ENCODE measurements at places on chromosomes 4 and X.
A peak's percentile ranks its signal among the peaks of the same experiment; 100 is the strongest.

GRCh38 chr4:152028131-152028530 lies 267.3 kb upstream of the GATB start:
- no peak for DNase-seq

DNA sequence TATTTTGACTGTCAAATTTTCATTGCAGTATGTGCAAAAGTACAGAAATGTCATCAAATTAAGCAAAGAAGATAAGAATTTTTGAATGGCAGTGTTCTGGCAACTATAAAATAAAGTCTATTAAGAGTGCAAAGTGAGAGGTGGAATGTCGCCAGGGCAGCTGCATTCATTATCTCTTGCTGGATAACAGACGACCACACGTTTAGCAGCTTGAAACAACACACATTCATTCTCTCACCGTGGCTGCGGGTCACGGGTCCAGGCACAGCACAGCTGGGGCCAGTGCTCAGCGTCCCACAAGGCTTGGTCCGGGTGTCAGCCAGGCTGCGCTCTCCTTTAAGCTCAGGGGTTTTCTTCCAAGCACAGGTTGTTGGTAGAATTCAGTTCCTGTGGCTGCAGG lies 113.9 kb downstream of the GPR143 start:
- no peak for DNase-seq

- DNase-seq = no peak
These were observed 234.7 kb downstream of the DKK2 start for GRCh38 chr4:106801386-106801785.

- no peak for DNase-seq
These were observed 16.1 kb upstream of the HPF1 start for GRCh38 chr4:169773889-169774288.

DNA sequence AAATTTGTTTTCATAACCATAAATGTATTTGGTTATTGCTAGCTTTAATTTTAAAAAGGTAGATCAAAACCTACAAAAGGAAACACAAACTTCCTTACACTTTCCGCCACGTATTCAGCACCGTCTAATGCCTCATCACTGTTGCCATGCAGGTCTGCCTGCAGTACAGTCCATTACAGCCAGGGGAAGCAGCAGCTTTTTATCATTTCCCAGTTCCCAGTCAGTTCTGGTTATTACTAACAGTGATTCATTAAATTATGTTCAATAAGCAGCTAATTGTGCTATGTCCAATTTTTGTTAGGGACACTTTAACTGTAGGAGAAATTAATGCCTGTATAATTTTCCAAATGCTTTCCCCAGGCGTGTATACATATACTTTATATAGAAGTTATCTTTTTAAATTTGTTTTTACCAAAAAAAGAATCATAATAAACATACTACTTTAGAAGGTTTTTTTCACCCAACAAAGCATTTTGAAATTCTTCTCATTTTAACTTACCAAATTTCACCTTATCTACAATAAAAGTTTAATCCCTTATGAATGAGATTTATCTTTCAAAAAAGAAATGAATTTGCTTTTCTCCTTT lies 93.3 kb downstream of the ANXA3 start:
- no peak for DNase-seq

DNA sequence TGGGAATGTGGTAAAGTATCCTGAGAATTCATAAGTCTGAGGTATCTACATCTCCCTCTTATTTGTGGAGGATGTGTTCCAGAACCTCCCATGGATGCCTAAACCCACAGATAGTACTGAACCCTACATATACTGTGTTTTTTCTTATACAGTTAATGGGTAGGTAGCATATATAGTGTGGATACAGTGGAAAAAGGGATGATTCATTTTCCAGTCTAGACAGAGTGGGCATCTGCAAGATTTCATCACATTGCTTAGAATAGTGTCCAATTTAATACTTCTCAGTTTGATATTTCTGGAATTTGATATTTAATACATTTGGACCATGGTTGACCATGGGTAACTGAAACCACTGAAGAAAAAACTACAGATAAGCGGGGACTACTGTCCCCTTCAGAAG lies 155.0 kb upstream of the ANKRD50 start:
- DNase-seq = no peak

DNA sequence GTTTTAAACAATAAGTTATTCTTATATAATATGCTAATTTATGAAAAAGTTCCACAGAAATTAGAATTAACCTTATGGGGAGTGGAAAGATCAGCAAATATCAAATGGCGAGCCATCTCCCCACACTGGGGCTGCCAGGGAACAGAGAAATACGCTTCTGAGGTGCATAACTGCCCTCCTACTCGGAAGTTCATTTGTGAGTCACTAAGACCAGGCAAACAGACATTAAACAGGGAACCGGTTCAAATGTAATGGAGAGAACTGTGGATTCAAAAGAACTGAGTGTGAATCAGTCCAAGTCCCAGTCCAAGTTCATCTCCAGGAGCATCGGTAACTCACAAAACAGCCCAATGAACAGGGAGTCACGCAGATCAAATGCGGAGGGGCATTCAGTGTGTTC lies 11.4 kb upstream of the S100G start:
- no peak for DNase-seq

- DNase-seq = peak; percentile 52
These were observed 373.6 kb upstream of the MAGEB2 start for GRCh38 chrX:29841750-29842149.

DNA sequence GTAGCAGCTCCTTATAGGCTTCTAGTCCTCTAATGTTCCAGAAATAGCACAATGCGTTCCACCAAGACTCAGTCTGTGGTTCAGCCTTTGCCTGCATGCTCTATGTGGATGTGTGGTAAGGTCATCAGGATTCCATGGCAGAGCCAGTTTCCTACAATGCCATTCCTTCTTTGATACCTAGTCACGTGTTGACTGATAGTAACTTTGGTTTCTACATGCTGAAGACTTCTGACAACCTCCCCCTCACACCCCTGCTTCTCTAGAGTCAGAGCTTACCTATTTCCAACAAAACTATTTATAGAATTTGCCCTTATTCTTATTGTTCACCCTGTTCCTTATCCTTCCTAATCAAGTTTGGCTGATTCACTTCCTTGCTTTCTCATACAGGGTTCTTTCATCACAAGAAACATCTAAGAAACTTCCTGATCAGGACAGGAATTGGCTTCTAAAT lies 81.1 kb downstream of the CT47B1 start:
- no peak for DNase-seq

DNA sequence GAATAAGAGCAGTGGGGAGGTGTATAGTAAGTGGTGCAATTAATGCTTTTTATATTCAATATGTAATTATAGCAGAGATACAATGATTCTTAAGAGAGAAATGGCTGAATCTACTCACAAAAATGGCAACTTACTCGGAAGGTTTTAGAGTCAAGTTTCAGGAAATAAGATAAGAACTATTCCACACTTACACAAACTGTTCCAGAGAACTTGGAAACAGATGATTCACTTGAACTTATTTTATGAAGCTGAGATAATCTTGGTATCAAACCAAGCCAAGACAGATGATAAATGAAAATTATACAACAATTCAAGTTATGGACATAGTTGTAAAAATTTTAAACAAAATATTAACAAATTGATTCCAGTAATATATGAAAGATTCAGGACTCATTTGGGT lies 311.3 kb upstream of the HS3ST1 start:
- no peak for DNase-seq

DNA sequence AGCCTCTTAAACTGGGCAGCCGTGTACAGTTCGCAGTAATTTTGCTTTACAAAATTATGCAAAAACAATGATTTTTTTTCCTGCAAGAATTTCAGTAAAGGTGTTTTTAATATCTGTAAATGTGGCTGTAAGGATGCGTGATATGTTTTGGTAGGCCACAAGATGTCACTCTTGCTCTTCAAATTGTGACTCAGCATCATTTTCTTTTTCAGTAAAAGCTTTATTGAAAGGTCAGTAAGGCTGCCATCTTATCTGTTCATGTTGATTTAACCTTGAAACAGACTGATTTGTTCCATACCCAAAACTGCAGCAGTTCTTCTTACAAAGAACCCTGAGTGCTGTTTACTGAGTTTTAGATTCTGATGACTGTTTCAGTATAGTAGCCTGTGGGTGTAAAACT lies 39.9 kb downstream of the TXLNG start:
- peak; percentile 39 for DNase-seq

DNA sequence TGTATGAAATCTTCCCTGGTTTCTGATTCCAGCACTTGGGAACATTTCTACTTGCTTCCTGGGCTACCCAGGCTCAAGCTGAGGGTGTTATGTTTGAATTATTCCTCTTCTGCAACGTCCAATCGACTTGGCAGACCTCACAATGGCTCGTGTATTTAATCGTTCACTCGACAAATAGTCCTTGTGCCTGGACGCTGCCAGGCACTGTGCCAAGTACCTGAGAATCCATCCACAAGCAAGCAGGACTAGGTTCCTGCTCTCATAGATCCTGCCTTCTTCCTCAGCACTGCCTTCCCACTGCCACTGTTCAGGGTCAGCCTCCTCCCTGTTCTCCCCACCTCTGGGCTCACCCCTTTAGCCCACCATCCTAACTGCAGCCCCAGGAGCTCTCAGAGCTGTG lies 113.3 kb downstream of the EFNB1 start:
- no peak for DNase-seq

- DNase-seq = no peak
These were observed 129.7 kb downstream of the HS3ST1 start for GRCh38 chr4:11299016-11299415.

- no peak for DNase-seq
These were observed 98.0 kb downstream of the AMMECR1 start for GRCh38 chrX:110219920-110220319.

DNA sequence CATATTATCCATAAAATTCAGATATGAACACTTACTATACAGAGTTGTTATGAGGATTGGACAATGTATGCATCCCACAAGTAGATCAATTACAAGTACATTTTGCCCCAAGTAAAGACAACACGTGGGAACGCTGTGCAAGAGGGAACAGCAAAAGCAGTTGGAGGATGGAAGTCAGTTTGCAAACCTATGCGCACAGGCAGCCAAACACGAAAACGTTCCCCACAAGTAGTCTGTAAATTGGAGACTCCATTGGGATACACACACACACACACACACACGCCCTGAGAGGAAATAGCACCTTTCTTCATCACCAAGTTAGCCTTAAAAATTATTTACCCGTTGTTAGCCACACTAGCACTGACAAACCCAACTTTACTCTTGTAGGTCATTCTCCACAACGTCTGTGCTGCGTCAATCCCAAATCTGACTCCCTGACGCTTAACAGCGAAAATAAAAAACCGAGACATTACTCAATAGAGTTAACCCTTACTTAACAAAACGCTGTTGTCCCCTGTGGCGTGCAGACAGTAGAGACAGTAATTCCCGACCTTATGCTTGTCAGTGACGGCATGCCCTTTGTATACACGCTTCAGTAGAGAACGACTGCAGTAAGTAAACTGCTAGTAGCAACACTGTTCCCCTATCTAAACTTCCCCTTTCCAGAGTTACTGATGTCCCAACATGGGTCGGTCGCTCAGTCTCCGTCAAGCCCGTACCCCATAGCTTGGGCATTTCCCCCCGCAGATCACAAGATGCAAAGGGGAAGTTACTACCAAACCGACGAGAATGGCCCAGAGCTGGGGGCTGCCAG lies 730 bp downstream of the MANBA start:
- no peak for DNase-seq

GRCh38 chr4:70522626-70523025 lies 4.3 kb downstream of the AMTN start:
- no peak for DNase-seq

DNA sequence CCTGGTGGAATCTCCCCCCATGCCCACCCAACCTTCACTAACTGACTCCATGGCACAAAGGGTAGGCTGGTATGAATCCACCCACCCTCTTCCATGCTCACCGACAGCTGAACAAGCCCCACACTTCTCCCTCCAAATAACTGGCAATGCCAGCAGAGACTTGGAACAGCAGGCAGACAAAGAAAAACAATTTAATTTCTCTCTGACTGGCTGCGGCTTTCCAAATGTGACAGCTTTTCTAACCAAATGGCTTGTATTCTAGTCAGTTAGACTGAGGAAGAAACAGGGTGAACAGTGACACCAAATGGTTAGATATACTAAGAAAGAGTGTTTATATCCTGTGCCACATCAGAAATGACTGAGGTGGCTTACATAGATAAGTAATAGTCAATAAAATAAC lies 199.3 kb upstream of the ADAMTS3 start:
- no peak for DNase-seq

- DNase-seq = no peak
These were observed 104.9 kb downstream of the SLIT2 start for GRCh38 chr4:20356565-20356964.

- no peak for DNase-seq
These were observed 645.9 kb upstream of the INTU start for GRCh38 chr4:126986828-126987227.

GRCh38 chr4:70956549-70957210 lies 36.8 kb upstream of the DCK start:
- DNase-seq = no peak

DNA sequence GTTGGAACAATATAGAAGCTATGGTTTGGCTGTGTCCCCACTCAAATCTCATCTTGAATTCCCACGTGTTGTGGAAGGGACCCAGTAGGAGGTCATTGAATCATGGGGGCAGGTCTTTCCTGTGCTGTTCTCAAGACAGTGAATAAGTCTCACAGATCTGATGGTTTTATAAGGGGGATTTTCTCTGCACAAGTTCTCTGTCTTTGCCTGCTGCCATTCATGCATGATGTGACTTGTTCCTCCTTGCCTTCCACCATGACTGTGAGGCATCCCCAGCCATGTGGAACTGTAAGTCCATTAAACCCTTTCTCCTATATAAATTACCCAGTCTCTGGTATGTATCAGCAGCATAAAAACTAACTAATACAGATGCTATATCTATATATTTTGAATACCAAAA lies 135.2 kb upstream of the EDNRA start:
- DNase-seq = no peak

All from SK-N-MC (cell line).